Caudate nucleus (tissue), 63 donors: ENCODE measurements at places on chromosomes 4 and X.

DNA sequence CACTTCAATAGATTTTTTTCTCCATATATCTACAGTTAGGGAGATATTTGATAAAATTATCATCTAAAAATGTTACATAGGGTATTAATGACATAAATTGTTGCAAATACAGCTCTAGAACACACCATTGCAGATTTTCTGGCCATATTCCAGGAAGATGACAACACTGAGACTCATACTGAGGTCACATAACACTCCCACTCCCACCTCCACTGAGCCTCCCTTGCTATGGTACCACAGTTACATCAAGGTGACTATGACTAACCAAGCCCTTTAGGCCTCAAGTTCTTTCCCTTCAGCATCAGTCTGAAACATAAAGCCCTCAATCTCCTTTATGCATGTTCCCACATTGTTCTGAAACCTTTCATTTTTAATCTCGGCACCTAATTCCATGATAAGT is 932.0 kb upstream of the IGFBP7 start:
- no peak for DNase-seq

GRCh38 chr4:168592676-168593075 is 95.8 kb downstream of the PALLD start:
- DNase-seq: no peak

- DNase-seq: no peak
Measured at GRCh38 chrX:71098302-71098701, 2.7 kb downstream of the FOXO4 start.

DNA sequence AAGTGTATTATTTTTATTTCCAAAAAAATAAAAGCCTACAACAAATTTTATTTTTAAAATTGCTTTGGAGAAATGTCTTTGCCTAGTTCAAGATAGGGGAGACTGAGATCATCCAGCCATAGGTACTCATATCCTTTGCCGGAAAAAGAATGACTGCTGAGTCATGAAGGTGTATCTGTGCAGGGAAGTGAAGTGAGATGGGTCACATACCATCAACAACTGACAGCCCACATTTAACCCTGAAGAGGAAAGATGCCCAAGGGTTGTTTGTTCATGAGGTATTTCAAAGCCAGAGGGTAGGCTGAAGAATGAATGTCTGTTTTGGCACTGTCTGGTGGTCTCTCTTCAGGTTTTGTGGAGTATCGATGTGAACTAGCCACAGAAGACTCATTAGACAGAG is 106.7 kb upstream of the TTC29 start:
- DNase-seq: no peak

DNA sequence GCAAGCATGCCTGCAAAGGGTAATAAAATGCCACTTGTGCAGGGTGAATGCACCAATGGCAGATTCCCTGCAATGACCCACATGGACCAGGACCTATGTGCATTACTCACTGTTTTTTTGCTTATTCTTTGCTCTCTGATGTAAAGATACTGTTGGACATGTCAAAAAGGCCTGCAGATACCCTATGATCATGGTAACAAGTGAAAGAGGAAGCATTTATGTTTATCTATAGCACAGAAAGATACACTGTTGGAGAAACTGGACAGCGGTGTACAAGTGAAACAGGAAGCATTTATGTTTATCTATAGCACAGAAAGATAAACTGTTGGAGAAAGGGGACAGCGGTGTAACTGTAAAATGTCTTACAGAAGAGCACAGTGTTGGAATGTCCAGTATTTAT is 127.5 kb downstream of the PAPSS1 start:
- DNase-seq: no peak

GRCh38 chrX:106903856-106904528 is 851 bp upstream of the RIPPLY1 start:
- DNase-seq: no peak

- no peak for DNase-seq
Measured at GRCh38 chr4:153778383-153778782, 10.5 kb downstream of the SFRP2 start.

DNA sequence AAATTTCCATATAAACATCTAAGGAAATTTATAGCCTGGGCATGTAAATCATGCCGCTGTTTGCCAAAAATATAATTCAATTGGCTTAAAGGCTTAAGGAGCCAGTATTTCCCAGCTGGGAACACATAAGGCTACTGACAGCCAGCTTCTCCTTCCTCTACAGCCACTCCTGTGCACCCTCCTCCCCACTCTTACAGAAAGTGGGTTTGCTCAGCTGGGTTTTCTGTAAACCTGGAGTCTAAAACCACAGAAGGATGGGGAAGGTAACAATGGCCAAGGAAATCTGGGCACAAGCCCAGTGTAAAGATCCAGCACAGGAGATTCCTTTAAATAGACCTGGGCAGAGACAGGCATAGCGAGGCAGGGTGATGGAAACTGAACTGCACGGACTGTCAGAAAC is 18.5 kb downstream of the ACSL1 start:
- no peak for DNase-seq

- DNase-seq: no peak
Measured at GRCh38 chrX:119753639-119754257, 4.6 kb upstream of the SOWAHD start.

- no peak for DNase-seq
Measured at GRCh38 chrX:67610282-67610681, 66.5 kb downstream of the AR start.

- DNase-seq: no peak
Measured at GRCh38 chr4:174096456-174096855, 187.0 kb downstream of the FBXO8 start.

- no peak for DNase-seq
Measured at GRCh38 chr4:144873226-144873990, 224.6 kb downstream of the ANAPC10 start.

DNA sequence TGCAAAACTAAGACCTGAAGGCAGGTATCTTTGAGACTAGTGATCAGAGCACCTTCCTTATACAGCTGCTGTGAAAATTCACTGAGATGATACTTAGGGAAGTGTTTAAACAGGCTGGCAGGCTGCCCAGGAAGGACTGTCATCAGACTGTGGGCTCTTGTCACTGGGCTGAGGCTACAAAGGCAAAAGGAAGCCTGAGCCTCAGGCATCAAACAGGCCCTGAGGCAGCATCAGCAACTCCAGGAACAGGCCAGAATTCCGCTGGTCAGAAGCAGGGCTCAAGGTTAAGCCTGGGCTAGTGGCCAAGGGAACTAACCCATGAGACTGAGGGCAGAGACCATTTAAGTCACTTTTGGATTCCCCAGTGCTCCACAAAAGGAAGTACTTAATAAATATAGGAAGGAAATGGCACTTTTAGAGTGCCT is 12.8 kb downstream of the PJA1 start:
- DNase-seq: no peak

DNA sequence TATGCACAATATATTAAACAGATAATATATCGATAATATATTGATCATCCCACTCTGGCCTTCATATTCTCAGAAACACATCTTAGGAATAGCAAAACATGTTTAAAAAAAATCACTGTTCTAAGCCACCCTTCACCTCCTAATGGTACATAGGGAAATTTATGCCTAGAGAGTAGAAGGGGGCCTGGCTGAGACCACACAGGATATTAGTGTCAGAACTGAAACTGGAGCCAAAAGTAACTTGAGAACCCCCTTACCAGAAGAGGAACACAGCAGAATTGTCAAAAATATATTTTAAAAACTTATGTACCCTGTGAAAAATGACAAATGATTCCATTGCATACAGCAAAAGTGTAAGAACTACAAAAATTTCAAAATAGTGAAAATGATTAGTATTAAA is 173.1 kb downstream of the VSIG4 start:
- no peak for DNase-seq

GRCh38 chr4:60745800-60746571 is 454.1 kb upstream of the ADGRL3 start:
- no peak for DNase-seq

GRCh38 chr4:116870686-116871085 is 214.7 kb downstream of the TRAM1L1 start:
- DNase-seq: no peak

- DNase-seq: no peak
Measured at GRCh38 chr4:53935780-53936179, 128.6 kb downstream of the CHIC2 start.

DNA sequence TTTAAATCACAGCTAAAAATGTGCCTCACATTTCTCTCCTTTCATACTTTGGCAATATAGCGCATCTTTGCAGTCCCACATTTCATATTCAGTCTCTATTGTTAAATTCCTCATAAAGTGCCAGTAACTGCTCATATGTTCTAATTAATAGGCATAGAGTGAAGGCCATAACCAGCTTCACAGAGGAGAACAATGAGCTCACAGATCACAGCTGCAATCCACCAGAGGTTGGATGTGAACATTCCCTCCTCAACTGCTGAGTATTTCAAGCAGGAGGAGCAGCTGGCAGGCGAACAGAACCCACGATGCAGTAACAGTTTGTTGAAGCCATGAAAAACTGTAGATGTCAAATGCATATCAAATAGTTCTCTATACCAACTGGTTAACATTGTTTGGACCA is 2088.7 kb upstream of the AGA start:
- DNase-seq: no peak

GRCh38 chr4:118985170-118986000 is 96.7 kb downstream of the SYNPO2 start:
- no peak for DNase-seq

DNA sequence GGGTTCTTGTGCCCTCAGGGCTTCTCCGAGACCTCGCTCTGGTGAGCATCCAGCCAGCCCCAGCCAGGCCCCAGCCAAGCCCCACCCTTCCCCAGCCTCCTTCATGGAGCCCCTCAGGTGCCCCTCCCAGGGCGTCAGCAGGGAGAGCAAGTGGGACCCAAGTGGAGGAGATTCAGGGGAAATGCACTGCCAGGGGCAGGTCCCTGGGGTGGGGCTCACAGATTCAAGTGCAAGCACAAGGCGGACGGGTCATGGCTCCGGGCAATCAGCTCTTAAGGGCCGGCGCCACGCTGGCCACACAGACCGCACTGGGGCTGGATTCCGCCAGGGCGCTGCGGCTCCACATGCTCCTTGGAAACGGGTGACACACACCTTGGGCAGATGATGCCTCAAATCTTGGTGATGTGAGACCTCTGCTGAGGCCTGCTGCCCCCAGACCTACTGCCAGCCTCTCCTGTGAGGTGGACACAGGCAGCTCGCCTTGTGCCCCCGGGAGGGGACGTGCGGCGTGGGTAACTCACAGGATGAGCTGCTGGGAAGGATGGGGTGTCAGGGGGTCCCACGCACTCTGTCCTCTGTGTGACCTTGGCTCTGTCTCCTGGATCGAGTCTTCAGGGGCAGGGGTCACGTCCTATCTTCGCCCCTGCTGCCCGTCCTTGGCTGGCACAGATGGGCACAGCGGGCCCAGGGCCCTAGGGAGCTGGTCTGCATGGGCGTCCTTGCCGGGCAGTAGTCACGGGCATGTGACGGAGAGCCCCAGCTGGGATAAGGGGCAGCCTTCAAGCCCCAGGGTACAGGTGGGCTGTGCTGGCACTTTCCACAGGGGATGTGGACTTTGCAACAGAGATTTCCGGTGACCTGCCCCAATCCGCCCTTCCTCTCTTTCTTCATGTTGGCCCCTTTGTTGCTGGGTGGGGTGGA is 17.1 kb downstream of the NAT8L start:
- no peak for DNase-seq

- DNase-seq: no peak
Measured at GRCh38 chrX:32139476-32139875, 1067.6 kb upstream of the FTHL17 start.

DNA sequence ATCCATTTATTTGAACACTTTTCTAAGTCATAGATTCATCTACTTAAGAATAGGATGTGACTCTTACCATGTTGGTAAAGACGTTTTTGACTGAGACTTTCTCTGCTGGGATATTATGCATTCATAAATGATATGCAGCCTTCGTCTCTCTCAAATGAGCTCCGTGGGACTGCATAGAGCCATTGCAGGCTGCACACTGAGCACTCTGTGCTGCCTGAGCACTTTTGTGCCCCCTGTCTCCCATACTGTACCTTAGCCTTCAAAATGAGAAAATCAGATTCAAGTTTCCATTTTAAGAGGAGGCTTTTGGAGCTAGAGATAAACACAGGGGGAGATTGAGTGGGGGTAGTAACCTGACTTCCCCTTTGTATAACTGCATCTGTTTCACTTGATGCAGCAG is 433.6 kb downstream of the ZIC3 start:
- DNase-seq: no peak

- DNase-seq: no peak
Measured at GRCh38 chrX:15751155-15751819, 13.2 kb downstream of the CA5B start.

GRCh38 chr4:47482326-47482725 is 2.7 kb upstream of the ATP10D start:
- no peak for DNase-seq

DNA sequence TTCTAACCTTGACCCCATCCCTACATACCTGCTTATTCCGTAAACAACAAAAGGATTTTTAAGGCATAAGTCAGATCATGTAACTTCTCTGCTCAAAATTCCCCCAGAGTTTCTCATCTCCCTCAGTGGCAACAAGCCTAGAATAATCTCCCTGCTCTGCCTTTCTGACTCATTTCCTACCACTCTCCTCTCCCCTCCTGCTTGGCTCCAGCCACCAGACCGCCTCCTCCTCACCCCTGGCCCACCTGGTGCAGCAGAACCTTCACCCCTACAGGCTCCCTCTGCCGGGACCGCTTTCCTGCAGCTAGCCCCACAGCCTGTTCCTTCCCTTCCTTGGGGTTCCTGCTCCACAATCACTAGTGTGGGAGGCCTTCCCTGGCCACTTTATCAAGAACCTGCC is 32.1 kb downstream of the TSPAN5 start:
- DNase-seq: no peak

GRCh38 chr4:146062340-146062739 is 113.2 kb upstream of the LSM6 start:
- no peak for DNase-seq

DNA sequence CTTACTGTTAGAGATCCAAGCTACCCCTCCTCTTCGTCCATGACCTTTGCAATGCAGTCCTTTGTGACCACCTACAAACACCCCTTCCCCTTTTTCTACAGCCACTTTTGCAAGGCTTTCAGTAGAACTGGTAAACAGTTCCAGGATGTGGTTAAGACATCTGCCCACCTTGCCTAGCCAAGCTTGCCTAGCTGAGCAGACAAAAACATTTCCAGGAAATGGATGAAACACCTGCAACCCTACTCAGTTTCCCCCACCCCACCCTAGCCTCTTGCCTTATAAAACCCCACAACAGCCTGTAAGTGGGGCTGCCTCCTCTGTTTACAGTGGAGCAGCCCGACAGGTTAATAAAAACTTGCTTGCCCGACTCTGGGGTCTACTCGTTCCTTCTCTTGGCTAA is 133.8 kb downstream of the ZC4H2 start:
- DNase-seq: no peak
